Stimulated activated CD8-positive, alpha-beta memory T cell treated with anti-CD3 and anti-CD28 coated beads, Interleukin-2, amount 100 ng/mL, for 48 hours (primary cell): ENCODE measurements at places on chromosomes 1 and 21.

DNA sequence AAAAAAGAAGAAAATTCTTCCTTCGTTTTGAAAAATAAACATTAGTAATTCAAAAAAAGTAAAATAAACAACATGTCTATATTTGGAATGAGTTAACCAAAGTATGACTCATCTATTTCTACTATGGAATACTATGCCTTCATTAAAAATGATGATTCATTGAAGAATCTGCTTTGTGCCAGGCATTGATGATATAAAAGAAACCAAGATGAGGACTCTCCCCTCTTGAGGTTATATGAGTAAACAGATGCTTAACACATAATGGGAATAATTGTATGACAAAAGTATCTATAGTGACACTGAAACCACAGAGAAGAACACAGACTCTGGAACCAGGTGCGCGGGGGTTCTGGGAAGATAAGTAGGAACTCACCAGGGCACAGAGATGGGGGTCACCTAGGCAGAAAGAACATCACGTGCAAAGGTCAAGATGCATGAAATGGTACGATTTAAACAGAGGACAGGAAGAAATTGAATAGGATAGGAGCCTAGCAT lies 18.8 kb downstream of the ELF3 start:
- no peak for DNase-seq

DNA sequence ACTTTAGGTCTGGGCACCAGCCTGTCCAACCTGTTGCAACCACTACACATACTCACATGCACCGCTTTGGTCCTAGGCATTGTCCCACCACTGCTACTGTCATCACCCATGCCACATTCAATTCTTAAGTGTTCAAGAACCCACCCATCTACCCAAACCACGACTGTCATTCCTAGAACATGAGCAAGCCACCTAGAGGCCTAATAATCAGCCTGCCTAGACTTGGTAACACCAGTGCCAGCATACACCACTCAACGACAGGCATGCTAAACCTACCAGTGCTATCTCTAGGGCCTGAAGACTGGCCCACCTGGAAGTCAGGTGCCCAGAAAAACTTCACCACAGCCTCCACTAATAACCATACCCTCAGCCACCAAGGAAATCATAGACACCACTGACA lies 532.8 kb upstream of the DEPDC1 start:
- no peak for DNase-seq

- DNase-seq: no peak
Measured at GRCh38 chr1:245458761-245459174, 304.0 kb downstream of the KIF26B start.

GRCh38 chr1:21926814-21927532 lies 10.1 kb downstream of the HSPG2 start:
- DNase-seq: no peak
